Effector memory CD8-positive, alpha-beta T cell (primary cell): ENCODE measurements at places on chromosomes 6 and 20.

- no peaks in the 10 kb centered on the region for H3K4me1 ChIP-seq
- no peaks in the 10 kb centered on the region for H3K36me3 ChIP-seq
- H3K27me3 ChIP-seq, result no peaks in the 10 kb centered on the region
- no peak overlapping the region for H3K4me3 ChIP-seq
- H3K27ac ChIP-seq, result no peak overlapping the region
- no peak for DNase-seq
These were observed 102.9 kb upstream of the BMP2 start for GRCh38 chr20:6664574-6664973.

DNA sequence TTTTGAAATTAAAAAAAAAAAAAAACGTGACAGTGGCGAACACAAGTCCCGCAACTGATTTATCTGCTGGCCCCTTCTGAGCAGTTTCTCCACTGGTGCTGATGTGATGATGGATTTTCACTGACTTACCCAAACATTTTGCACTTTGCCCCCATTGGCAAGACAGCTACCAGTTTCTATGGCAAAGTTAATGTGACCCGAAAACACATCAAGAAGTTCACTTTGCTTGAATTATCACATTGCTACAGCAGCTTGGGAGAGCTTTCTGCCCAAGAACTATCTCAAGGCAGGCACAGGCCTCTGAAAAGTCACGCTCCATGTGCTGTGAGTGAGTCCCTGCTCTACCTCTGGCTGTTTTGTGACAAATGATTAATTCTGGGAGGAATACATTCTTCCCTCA, 127.9 kb upstream of the EDN1 start:
- peaks cover 16% of the 10 kb centered on the region for H3K4me1 ChIP-seq
- peak overlapping the region; percentile 11 for H3K27ac ChIP-seq
- H3K4me3 ChIP-seq, result no peak overlapping the region
- H3K36me3 ChIP-seq, result peaks cover 18% of the 10 kb centered on the region

DNA sequence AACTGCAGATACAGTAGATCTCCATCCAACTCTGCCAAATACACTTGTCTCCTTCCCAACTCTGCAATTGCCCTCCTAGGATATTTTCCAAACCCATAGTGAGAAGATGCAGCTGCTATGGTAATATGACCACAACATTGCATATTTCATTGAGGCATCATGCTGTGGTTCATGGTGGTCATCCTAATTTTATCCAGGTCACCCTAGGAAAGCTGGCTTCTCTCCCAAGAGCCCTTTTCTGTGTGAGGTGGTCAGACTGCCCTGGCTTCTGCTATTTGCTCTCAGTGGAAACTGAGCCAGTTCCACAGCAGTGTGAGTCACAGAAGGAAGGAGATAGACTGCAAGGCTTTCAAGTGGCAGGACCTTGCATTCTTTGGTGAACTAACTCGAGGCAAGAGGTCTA, 5.5 kb downstream of the OGFRL1 start:
- DNase-seq, result no peak
- peaks cover 22% of the 10 kb centered on the region for H3K36me3 ChIP-seq
- peaks cover 27% of the 10 kb centered on the region for H3K4me1 ChIP-seq
- no peaks in the 10 kb centered on the region for H3K27me3 ChIP-seq

DNA sequence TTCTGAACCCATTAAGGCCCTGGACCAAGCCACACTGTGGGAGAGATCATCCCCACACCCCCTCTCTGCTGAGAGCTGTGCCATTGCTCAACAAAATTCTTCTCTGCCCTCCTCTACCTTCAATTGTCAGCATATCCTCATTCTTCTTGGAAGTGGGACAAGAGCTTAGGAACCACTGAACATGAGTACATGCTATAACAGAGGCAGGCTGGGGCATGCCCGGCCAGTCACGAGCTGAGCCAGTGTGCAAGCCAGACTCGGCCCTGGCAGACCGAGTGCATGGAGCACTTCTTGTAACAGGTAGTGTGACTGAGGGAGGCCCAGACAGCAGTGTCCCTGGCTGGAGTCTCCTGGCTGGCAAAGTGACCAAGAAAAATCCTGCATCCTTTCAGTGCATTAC, 149.2 kb downstream of the MOXD1 start:
- no peak overlapping the region for H3K4me3 ChIP-seq
- no peak overlapping the region for H3K27ac ChIP-seq
- H3K36me3 ChIP-seq, result no peaks in the 10 kb centered on the region
- no peak for DNase-seq
- peaks cover 26% of the 10 kb centered on the region for H3K27me3 ChIP-seq

- H3K27me3 ChIP-seq, result peaks cover 15% of the 10 kb centered on the region
- no peak overlapping the region for H3K4me3 ChIP-seq
- H3K36me3 ChIP-seq, result no peaks in the 10 kb centered on the region
- DNase-seq, result no peak
These were observed 110.2 kb upstream of the RREB1 start for GRCh38 chr6:6997263-6998193.

DNA sequence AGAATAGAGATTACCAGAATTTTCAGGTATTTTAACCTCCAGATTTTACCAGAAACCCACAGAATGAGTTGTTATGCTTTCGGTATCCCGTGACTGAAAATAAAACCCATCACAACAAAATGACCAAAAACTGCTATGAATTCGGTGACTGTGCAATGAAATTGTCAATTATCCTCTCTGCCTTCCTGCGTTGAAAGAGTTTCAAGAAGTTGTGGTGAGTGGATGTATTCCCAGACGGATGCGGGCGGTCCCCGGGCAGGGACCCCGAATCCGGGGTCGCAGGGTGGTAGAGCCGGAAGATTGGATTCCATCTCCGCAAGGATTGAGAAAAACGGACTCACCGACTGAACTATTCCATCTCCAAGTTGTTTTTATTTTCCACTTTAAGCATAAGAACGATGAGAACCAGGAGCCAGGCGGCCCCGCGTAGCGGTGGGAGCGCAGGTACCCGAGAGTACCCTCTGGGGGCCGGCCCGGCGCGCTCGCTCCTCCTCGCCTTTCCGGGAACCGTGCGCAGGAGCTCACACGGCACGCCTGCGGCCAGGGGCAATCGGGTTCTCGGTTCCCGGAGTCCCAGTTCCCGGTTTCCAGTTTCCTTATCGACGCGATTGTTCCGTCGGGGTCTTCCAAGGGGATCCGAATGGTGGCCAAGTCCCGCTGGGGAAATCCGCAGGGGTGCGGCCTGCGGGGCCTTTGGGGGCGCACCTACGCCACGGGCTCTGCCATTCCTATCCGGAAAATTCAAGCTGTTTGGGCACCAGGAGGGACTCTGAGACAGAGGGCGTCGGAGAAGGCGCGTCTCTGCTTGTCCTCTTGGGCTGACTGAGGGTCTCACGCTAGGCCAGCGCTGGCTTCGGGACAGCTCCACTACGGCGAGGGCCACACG, 104.9 kb upstream of the PRDM1 start:
- DNase-seq, result peak; percentile 34
- H3K4me3 ChIP-seq, result peak overlapping the region; percentile 86
- H3K4me1 ChIP-seq, result peaks cover 6% of the 10 kb centered on the region
- H3K27ac ChIP-seq, result peak overlapping the region; percentile 92
- peaks cover 12% of the 10 kb centered on the region for H3K27me3 ChIP-seq

- peak; percentile 23 for DNase-seq
- peaks cover 7% of the 10 kb centered on the region for H3K36me3 ChIP-seq
- no peaks in the 10 kb centered on the region for H3K27me3 ChIP-seq
- H3K4me3 ChIP-seq, result peak overlapping the region; percentile 18
- no peak overlapping the region for H3K27ac ChIP-seq
These were observed 68.5 kb downstream of the MAP3K5 start for GRCh38 chr6:136723780-136724179.

- no peaks in the 10 kb centered on the region for H3K36me3 ChIP-seq
- no peak overlapping the region for H3K27ac ChIP-seq
- no peak for DNase-seq
- no peaks in the 10 kb centered on the region for H3K27me3 ChIP-seq
- H3K4me1 ChIP-seq, result no peaks in the 10 kb centered on the region
- H3K4me3 ChIP-seq, result no peak overlapping the region
These were observed 94.7 kb downstream of the PHF3 start for GRCh38 chr6:63730311-63730710.

GRCh38 chr6:151229401-151230276, 10.1 kb upstream of the AKAP12 start:
- no peak overlapping the region for H3K27ac ChIP-seq
- H3K36me3 ChIP-seq, result no peaks in the 10 kb centered on the region
- DNase-seq, result no peak
- no peaks in the 10 kb centered on the region for H3K4me1 ChIP-seq
- H3K4me3 ChIP-seq, result no peak overlapping the region

GRCh38 chr6:45450831-45451230, 73.1 kb upstream of the SUPT3H start:
- peaks cover 11% of the 10 kb centered on the region for H3K36me3 ChIP-seq
- peak overlapping the region; percentile 21 for H3K4me3 ChIP-seq
- H3K27ac ChIP-seq, result peak overlapping the region; percentile 31
- H3K27me3 ChIP-seq, result no peaks in the 10 kb centered on the region
- no peak for DNase-seq

GRCh38 chr6:167279766-167280446, 11.2 kb upstream of the UNC93A start:
- H3K27ac ChIP-seq, result no peak overlapping the region
- H3K4me1 ChIP-seq, result no peaks in the 10 kb centered on the region
- no peaks in the 10 kb centered on the region for H3K36me3 ChIP-seq
- H3K27me3 ChIP-seq, result peaks cover 47% of the 10 kb centered on the region
- no peak overlapping the region for H3K4me3 ChIP-seq

- H3K4me1 ChIP-seq, result no peaks in the 10 kb centered on the region
- H3K27me3 ChIP-seq, result peaks cover 36% of the 10 kb centered on the region
- H3K4me3 ChIP-seq, result no peak overlapping the region
- H3K36me3 ChIP-seq, result no peaks in the 10 kb centered on the region
These were observed 7.7 kb upstream of the SCP2D1 start for GRCh38 chr20:18805881-18806280.

GRCh38 chr20:8129211-8129976, 2.7 kb upstream of the PLCB1 start:
- peaks cover 12% of the 10 kb centered on the region for H3K27me3 ChIP-seq
- peaks cover 5% of the 10 kb centered on the region for H3K36me3 ChIP-seq
- DNase-seq, result no peak
- H3K4me3 ChIP-seq, result no peak overlapping the region
- H3K4me1 ChIP-seq, result peaks cover 22% of the 10 kb centered on the region

GRCh38 chr6:151284548-151285017, 44.8 kb downstream of the AKAP12 start:
- peaks cover 16% of the 10 kb centered on the region for H3K4me1 ChIP-seq
- H3K4me3 ChIP-seq, result no peak overlapping the region
- peaks cover 3% of the 10 kb centered on the region for H3K36me3 ChIP-seq
- H3K27me3 ChIP-seq, result peaks cover 50% of the 10 kb centered on the region
- H3K27ac ChIP-seq, result no peak overlapping the region

- peaks cover 90% of the 10 kb centered on the region for H3K27me3 ChIP-seq
- H3K27ac ChIP-seq, result peak overlapping the region; percentile 65
- H3K4me3 ChIP-seq, result peak overlapping the region; percentile 45
- no peak for DNase-seq
- H3K4me1 ChIP-seq, result peaks cover 3% of the 10 kb centered on the region
These were observed 32.1 kb downstream of the PRSS16 start for GRCh38 chr6:27279513-27280063.

DNA sequence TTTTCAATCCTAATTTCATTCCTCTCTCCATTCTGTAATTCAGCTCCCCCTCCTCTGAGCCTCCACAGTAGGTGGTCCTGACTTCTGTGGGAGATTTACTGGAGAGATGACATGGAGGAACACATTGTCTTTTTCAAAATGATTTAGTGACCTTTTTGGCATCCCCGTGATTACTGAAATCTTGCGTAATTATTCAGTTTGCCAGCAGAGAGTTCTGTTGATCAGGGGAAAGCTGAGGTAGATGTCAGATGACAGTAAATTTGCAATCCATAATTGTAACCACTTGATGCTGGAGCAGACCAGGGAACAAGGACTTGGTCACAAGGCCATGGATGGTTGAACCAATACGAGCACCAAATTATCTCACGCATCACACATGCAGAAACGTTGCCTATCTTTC, 302.2 kb downstream of the TSHZ2 start:
- no peak overlapping the region for H3K4me3 ChIP-seq
- no peaks in the 10 kb centered on the region for H3K4me1 ChIP-seq
- H3K36me3 ChIP-seq, result no peaks in the 10 kb centered on the region
- no peak overlapping the region for H3K27ac ChIP-seq
- no peak for DNase-seq

DNA sequence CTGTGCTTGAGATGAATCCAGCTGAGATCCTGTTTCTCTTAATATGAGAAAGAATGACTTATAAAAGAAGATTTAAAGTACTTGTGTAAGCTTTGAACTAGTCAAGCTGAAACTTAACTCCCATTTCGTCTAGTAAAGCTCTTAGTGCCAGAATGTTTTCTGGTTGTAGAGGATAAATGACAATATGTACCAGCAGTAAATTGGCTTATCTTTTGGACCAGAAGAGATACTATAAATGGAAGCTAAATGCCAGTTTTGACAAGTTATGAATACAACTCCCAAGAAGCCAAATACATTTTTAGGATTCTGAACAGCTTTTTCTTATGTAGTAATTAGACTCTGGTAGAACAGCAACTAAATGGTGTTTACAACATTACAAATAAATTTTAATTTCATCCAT, 608.7 kb downstream of the EYS start:
- DNase-seq, result no peak
- peaks cover 2% of the 10 kb centered on the region for H3K36me3 ChIP-seq
- no peak overlapping the region for H3K4me3 ChIP-seq
- no peaks in the 10 kb centered on the region for H3K4me1 ChIP-seq

DNA sequence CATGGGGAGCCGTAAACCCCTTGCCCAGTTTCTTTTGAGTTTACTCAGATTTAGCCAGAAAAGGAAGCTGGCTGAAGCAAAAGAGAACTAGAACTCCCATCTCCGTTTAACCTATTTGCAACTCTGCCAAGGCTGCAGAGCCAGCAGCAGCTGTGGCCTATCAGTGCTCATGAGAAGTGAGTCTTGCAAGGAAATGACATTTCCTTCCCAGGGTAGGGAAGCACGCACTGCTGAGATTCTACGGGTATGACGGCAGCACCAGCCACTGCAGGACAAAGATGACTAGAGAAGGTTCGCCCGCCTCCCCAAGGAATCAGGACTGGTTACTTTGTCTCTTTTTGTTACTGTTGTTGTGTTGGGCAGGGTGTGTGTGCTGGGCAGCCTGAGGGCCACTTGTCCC, 47.6 kb downstream of the PPP1R3G start:
- H3K27me3 ChIP-seq, result no peaks in the 10 kb centered on the region
- DNase-seq, result no peak
- H3K36me3 ChIP-seq, result no peaks in the 10 kb centered on the region
- no peaks in the 10 kb centered on the region for H3K4me1 ChIP-seq

DNA sequence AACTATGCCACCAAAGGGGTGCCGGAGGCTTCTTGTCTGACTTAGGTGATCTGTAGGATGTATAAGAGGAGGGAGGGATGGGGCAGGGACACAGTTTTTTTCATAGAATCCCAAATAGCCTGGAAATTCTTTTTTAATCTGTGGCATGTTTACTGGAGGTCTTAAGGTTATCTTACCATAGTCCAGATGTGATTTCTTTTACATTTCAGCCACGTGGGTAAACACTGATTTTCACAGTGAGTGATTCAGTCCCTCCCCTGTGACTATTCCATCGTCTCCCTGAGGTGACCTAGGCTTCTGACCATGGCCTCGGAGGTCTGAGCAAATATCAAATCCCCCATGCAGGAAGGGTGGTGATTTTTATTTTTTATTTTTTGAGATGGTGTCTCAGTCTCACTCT, 67.7 kb downstream of the AKAP12 start:
- peaks cover 41% of the 10 kb centered on the region for H3K27me3 ChIP-seq
- H3K36me3 ChIP-seq, result no peaks in the 10 kb centered on the region
- no peak overlapping the region for H3K4me3 ChIP-seq
- H3K27ac ChIP-seq, result no peak overlapping the region
